C1 segment of cervical spinal cord (tissue), 14 donors: ENCODE measurements at places on chromosomes 3 and 15.

- DNase-seq: no peak
Measured at GRCh38 chr15:65329288-65329983, 25.0 kb downstream of the RNU5B-1 start.

DNA sequence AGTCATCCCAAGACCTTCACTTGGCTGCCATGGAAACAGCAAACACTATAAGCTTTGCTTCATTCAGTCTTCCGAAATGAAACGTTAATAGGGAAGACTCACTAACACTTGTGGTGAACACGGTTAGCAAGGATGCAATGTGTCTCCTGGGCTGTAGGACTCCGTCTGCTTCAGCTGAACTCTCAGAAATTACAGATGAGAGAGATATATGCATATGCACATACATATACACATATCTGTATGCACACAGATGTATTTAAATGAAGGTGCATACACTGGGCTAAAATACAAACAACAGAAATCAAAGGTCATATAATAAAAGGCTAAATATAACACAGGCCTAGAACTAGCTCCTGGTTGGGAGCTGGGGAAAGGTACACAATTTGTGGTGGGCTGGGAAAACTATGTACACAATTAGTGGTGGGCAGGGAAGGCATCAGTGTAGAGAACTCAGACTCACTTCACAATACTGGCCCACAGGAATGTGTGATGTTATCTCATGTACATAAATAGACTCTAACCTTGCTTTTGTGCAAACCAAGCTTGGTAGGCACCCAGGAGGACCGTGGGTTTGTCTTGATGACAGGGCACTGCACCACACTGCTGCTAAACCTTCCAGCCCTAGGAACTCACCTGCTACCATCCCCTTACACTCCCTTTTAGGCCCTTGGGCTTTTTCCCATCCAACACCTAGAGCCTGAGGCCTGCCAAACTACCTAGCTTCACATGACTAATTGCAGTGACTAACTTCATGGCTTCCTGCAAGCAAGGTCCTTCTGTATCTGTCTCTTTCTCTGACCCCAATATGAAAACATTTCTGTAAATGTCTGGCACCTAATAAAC lies 873.1 kb downstream of the NSUN3 start:
- no peak for DNase-seq

DNA sequence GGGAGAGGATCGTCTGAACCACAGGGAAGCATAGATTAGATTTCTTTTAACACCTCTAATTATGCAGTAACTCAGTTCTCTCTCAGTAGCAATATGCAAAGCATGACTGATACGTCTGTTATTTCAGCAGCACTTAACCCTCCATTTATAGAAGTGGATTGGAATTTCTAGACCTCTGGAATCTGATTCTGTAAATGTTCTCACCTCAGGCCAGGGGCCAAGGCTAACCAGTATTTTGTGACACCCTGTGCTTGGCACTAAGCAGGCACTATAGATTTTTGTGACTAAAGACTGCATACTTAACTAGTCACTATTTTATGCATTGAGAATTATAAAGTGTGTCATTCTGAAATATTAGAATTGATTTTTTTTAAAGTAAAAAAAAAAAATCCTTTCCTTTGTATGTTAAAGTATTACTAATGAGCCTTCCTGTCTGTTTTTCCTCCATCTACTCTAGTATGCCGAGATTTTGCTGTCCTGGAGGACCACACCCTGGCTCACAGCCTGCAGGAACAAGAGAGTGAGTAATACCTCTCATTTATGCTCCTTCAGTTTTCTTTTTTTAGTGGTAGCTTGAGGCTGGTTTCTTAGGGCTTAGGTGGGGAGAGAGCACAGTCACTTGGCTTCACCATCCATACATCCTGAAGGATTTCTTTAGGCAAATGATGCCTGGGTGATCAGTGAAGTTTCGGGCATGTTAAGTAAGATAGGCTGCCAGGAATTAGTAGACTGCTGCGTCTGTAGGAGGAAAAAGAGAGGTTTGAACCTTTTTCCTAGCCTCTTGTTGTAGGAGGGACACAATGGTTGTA lies 26.5 kb upstream of the UTS2B start:
- no peak for DNase-seq

DNA sequence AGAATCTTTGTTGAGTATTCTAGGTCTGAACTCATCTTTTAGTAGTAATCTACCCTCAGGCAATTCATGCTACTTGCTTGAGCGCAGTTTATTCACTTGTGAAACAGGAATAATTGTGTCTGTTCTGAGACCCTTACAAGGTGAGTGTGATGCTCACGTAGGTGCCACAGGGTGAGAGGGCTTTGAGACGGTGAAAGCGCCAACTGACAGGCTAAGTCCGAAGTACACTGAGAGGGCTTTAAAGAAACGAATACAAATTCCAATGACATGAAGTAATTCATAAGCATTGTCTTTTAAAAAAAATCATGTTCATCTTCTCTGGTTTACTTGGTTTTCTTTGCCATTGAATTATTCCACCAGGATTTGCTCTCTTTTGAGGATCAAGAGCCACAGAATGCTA lies 393.7 kb upstream of the RGMA start:
- no peak for DNase-seq

- DNase-seq: no peak
Measured at GRCh38 chr3:110569073-110569472, 502.5 kb upstream of the NECTIN3 start.

DNA sequence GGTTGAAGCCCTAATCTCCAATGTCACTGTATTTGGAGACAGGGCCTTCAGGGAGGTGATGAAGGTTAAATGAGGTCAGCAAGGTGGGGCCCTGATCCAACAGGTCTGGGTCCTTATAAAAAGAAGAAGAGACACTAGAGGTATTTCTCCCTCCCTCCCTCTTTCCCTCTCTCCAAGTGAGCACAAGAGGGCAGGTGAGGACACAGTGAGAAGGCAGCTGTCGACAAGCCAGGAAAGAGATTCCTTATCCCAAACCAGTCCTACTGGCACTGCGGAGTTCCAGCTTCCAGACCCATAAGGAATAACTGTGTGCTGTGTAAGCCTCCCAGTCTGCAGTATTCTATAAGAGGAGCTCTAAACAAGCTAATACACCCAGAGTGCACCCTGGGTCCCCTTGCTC lies 134.7 kb downstream of the ADAMTS17 start:
- DNase-seq: no peak

GRCh38 chr3:103127737-103128136 lies 692.9 kb downstream of the ZPLD1 start:
- no peak for DNase-seq

DNA sequence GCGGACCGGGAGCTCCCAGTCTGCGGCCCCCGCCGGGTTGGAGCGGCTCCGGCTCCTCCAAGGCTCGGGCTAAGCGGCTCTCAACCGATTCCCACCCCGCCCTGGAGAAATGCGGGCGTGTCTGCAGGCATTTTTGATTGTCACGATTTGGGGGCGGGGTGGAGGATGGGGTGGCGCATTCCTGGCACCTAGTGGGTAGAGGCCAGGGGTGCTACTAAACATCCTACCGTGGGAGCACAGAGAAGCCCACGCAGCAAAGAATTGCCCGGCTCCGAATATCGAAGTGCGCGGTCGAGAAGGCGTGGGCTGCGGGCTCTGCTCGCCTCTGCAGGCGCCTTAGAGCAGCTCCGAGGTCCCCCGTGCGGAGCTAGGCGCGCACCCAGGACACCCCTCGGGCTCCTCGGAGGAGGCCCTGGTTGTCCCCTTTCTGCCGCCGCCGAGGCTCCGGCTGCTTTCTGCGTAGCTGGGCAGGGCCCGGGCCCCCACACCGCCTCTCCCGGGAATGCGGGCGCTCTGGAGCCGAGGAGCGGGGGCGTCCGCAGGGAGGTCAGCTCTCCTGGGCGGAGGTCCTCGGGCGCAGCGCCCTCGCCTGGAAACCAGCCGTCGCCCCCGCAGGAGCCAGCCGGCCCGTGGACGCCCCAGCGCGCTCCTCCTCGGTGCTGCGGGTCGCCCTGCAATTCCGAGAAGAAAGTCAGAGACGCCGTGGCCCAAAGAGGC lies 16.5 kb upstream of the LAMP3 start:
- no peak for DNase-seq

DNA sequence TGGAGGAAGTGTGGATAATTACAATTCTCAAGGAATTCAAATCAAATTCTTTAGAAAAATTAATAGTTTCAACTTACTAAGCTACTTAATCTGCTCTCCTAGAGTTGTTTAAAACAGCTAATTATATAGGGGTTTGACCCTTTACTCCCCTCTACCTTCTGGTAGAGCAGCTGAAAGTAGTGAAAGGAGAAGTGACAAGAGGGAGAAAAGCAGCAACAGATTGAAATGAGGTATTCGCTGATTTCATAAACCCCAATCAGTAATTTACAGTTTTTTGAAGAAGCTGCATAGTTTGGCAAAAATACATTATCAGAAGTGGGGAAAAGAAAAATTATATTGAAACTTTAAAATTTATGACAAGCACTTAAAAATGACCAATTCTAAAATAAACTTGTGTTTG lies 52.8 kb downstream of the ZMAT3 start:
- DNase-seq: no peak

- DNase-seq: no peak
Measured at GRCh38 chr15:83012076-83012426, 612 bp upstream of the C15orf40 start.

GRCh38 chr15:99734575-99734974 lies 1.3 kb upstream of the LYSMD4 start:
- DNase-seq: no peak

GRCh38 chr3:147397875-147398812 lies 8.2 kb downstream of the ZIC4 start:
- no peak for DNase-seq

GRCh38 chr15:55863911-55864310 lies 121.0 kb upstream of the PRTG start:
- DNase-seq: no peak

DNA sequence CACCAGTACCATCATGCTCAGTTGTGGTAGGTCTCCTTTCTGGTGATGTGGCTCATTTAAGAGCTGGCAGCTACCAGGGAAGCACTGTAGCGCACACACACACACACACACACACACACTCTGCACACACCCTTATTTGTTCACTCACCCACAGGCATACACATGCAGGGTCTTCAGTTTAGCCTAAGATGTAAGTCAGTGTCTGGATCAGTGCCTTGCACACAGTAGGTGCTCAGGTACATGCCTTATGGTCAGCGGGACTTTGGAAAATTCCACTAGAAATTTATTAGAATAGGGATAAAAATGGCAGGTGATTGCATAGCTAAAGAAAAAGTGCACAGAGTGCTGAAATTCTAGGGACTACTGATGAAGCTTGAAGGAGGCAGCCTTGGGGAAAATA lies 23.6 kb downstream of the XYLB start:
- no peak for DNase-seq

- no peak for DNase-seq
Measured at GRCh38 chr3:2148561-2149340, 50.1 kb downstream of the CNTN4 start.

DNA sequence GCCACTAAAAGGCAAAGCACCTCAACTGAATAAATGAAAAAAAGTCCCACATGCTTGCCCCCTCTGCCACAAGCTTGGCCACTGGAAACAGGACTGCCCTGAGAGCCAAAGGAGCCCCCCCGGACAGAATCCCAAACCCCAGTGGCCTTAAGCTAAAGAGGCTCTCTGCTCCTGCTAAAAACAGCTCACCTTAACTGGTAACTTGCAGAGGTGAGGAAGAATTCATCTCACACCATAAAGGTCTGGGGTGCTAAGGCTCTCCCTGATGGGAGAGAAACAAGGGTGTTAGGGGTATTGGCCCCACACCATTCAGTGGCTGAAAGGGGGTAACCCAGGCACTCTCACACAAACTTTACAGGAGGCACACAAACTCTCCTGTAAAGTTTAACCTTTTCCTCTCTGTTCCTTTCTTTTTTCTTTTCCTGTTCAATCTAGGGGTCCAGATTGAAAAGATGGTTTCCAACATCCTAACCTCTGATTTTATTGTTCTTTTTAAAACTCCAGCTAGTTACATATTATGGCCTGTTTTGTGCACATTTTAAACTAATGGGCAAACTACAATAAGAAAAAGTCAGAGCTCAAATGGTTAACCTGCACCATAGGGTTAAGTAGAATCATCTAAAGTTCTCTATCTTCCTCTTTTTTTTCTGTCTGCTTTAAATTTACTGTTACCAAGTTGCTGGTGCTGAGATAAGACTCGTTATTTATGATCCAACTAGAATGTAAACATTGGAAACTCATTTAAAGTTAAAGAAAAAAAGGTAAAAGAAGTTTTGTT lies 19.9 kb downstream of the TRANK1 start:
- DNase-seq: no peak

- DNase-seq: no peak
Measured at GRCh38 chr3:43996379-43997301, 245.0 kb upstream of the TOPAZ1 start.

- DNase-seq: peak; percentile 19
Measured at GRCh38 chr15:75049392-75049791, 26.0 kb downstream of the PPCDC start.

GRCh38 chr3:48013288-48013980 lies 2.8 kb downstream of the MAP4 start:
- no peak for DNase-seq

DNA sequence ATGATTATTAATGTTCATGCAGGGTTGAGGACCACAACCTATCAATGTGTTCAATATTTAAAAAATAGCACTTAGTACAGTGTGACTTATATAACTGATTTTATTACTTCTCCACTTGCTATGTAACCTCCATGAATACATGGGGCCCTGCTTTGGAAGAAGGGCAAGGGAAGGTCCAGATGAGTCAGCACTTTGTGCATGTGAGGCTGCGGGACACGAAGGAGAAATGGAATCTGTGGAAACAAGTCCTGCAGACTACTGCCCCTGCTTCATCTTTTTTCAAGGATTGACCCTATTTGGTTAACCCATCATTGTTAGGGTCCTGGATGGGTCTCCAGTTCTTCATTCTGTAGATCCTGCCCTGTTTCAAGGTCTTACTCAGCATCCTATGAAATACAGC lies 1.6 kb downstream of the NXPE3 start:
- peak; percentile 13 for DNase-seq

GRCh38 chr3:128312271-128312670 lies 154.4 kb downstream of the DNAJB8 start:
- DNase-seq: no peak

DNA sequence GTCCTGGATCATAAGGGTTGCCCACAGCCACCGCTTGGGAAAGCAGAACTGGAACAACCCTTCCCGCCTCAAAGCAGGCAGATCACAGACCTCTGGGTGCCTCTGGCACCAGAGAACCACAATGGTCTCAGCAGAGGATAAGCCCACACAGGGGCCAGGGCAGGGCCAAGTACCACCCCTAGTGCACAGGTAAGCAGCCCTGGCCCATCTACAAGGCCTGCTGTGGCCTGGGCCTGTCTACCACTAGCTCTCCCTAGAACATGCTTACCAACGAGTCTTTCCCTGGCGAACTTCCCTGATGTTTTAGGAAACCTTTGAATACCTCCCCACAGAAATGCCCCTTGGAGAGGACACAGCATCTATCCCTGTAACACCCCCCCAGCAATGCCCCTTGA lies 28.3 kb downstream of the TNK2 start:
- no peak for DNase-seq

- DNase-seq: no peak
Measured at GRCh38 chr15:32852771-32853170, 135.0 kb downstream of the GREM1 start.
